GM10248 (cell line): ENCODE measurements at places on chromosomes 2 and 18.
A peak's percentile ranks its signal among the peaks of the same experiment; 100 is the strongest.

GRCh38 chr2:68222287-68222686 is 30.0 kb downstream of the PPP3R1 start:
- no peak for DNase-seq

DNA sequence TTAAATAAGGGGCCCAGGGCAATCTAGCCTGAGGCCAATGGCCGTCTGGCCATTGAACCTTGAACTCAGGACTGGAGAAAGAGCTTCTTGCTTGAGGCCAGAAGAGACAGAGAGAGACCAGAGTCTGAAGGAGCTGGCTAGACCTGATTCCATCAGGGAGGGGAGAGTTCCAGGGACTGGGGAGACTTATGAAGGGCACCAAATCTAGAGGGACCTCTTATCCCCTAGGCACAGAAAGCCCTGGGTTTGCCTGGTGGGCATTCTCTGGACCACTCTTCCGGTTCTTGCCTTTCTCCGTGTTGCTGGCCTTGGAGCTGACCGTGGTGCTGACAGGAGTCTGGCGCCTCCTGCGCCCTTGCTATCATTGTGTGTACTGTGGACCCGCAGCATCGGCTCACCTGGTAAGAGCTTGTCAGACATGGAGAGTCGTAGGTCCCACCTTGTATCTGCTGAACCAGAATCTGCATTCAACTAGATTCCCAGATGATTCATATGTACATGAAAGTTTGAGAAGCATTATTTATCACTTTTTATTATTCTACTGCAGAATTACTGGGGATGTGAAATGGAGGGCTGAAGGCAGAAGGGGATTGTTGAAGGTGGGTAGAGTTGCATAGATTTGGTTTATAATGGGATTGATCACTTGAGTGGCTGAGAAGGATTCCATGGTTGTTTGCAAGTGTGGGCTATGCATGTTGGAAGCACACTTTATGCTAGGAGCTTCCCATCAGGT is 4.3 kb upstream of the TRPM8 start:
- no peak for DNase-seq

DNA sequence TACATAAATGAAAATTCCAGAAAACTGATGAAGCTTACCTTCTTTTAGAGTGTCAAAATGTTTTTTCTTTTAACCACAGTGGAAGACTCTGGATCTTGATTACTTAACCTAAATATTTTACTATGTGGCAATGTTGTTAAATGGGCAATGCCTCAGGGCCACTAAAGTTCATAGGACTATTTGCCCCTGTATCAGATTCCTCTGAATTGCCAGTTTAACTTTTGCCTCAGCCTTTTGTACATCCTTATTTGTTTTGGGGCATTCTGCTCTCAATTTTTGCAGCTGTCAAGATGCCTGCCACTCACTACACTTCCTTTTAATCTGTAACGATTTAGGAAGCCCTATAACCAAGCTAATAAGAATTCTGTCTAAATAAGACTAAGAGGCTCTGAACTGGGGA is 31.7 kb upstream of the SERTAD2 start:
- no peak for DNase-seq

GRCh38 chr2:85936421-85937068 is 47.8 kb upstream of the ST3GAL5 start:
- DNase-seq, result no peak

DNA sequence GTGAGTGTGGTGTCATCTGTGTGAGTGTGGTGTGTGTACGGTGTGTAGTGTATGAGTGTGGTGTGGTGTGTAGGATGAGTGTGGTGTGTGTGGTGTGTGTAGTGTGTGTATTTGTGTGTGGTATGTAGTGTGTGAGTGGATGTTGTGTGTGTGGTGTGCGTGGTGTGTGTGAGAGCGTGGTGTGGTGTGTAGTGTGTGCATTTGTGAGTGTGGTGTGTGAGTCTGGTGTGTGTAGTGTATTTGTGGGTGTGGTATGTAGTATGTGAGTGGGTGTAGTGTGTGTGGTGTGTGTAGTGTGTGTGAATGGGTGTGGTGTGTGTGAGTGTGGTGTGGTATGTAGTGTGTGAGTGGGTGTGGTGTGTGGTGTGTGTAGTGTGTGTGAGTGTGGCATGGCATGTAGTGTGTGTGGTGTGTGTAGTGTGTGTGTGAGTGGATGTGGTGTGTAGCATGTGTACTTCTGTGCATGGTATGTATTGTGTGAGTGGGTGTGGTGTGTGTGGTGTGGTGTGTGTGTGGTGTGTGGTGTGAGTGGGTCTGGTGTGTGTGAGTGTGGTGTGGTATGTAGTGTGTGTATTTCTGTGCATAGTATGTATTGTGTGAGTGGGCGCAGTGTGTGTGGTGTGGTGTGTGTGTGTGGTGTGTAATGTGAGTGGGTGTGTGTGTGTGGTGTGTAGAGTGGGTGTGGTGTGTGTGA is 227.8 kb downstream of the BCL2 start:
- no peak for DNase-seq

DNA sequence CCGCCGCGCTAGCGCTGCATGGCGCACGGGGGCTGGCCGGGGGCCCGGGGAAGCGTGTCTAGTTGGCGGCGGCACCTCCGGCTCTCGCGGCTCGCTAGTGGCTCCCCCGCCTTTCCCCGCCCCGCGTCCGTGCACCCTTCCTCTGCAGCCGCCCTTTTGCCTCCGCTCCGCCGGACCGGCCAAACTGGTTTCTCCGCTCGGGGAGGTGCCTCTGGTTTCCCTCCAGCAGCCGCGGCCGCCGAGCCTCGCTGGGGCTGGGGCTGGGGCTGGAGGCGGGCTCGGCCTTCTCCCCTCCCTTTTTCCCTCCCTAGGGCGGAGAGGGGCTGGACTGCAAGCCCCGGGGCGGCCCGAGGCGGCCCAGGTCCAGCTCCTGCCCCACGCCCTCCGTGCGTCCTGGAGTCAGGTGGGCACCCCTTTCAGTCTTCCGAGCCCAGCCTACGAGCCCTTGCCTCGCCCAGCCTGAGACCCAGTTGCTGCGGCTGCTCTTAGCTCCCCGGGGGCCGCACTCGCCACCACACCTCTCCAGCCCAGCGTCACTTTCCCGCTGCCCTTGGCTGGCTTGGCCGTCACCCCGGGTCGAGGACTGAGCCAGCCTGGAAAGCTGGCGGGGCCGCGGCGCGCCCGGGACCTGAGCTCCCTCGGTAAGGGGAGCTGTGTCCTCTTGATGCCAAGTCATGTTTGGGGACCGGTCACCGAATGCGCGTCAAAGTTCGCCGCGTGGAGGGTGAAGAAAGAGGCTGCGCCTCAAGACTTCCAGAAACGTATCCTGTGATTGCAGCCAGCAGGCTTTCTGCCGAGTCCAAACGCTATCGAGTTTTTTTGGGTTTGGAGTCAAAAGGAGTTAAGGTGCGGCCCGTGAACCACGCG is at the start of gene ATP8B1:
Gene ATP8B1, minus strand, starts transcription at position 213 of the 867 bp plus-strand sequence. CDS start 71,508 bp downstream, outside the sequence.
- DNase-seq, result peak; percentile 35

DNA sequence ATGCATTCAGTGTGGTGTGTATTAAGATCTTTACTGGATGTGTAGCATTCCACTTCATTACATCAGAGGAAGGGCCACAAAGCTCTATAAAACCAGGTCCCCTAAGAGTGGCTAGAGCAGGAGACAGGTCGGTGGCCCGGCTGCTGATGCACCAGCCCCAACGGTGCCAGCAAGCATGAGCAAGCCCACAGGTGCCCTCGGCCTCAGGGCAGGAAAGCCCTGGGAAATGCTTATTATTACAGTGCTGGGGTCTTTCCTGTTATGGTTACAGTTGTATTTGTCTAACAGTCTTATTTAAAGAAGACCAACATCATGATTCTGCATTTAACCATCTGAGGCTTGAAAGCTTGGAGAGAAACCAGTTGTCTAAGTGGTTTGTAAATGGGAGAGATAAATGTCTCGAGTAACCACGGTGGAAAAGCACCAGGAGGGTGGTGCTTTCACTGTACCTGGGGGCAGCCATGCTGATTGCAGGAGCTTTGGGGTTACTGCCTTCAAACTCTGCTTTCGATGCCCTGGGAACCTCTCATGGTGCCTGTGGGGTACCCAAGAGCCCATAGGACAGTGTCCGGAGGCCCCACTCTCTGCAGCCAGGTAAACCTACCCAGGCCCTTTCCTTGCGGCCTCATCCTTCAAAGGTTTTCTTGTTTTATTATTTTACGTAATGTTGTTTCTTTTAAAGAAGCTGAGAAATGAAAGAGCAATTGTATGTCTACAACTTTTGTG is 133.1 kb downstream of the SH3RF3 start:
- DNase-seq, result no peak

GRCh38 chr2:223967981-223968380 is 10.7 kb downstream of the MRPL44 start:
- DNase-seq, result no peak

DNA sequence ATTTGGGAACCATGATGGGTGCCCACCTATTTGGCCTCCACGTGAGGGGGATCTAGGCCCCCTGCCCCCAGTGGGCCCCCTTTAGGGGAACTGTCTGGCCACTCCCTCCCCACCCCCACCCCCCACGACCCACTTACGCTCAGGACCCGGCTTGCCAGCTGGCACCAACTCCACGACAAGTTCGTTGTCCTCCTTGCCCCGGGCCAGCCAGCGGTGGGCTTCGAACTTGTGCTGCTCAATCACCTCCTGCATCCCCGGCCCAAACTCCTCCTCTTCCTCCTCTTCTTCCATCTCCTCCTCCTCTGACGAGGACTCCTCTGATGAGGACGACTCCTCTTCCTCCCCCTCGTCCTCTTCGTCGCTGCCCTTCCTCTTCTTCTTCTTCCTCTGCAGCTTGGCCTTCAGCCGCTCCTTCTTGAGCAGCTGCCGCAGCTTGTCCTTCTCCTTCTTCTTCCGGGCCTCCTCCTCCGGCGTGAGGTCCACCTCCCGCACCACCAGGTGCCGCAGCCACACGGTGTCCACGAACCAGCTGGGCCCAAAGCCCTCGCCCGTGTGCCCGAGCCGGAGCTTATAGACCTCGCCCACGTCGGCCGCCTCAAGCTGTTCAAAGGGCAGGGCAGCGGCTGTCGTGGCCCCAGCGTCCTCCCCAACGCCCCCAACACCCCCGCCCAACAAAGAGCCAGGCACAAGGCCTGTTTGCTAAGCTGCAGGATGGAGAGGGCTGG is 96.9 kb downstream of the LOXHD1 start:
- no peak for DNase-seq
